ENCODE measurements at places on chromosomes 2 and 18. TPM values are rescaled to one million over a fixed set of nuclear protein-coding genes. Genes with fewer than 3 reads are reported as not detected.

GRCh38 chr2:38149531-38149930 is 73.6 kb upstream of the CYP1B1 start:
- no peak for DNase-seq

Gene DNER
- total RNA-seq, result 0.71 TPM

DNA sequence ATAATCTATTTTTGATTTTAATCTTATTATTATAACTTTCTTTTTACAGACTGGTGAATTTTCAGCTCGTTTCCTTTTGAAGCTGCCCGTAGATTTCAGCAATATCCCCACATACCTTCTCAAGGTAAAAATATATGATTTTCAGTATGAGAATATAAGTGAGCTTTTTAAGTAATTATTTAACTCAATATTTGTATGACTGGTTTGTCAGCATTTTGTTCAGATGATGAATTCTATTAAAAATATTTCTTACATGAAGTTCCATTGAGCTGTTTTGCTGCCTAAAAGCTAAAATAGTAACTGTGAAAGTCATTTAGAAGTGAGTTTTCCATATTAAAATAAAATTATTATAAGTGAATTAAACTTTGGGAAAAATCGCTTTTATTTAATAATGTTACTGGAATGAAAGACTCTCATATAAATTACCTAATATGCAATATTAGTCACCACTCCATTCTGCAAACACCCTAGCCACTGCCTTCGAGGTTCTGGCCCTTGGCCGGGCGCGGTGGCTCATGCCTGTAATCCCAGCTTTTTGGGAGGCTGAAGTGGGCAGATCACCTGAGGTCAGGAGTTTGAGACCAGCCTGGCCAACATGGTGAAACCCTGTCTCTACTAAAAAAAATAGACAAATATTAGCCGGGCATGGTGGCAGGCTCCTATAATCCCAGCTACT is 155.3 kb downstream of the BABAM2 start:
- DNase-seq, result no peak

Gene CCDC178
- 4.6 TPM for total RNA-seq

Gene POTEC
- not detected for total RNA-seq

DNA sequence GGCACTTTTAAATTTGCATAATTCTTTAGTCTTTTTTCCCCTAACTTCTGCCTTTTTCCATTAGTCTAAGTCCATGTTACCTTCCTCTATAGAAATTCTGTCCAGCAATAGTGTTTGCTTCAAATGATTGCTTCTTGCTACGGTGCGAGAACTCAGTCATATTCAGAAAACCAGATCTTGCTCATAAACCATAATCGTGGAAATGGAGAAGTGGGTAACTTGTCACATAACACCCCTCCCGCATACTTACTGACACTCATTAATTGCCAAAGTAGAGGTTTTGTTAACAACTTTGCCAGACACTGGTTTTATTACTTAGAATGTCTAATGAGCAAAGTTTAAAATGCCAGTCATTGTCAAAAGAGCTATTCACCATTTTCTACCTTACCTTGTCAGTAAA is 94.3 kb upstream of the TWSG1 start:
- no peak for DNase-seq

DNA sequence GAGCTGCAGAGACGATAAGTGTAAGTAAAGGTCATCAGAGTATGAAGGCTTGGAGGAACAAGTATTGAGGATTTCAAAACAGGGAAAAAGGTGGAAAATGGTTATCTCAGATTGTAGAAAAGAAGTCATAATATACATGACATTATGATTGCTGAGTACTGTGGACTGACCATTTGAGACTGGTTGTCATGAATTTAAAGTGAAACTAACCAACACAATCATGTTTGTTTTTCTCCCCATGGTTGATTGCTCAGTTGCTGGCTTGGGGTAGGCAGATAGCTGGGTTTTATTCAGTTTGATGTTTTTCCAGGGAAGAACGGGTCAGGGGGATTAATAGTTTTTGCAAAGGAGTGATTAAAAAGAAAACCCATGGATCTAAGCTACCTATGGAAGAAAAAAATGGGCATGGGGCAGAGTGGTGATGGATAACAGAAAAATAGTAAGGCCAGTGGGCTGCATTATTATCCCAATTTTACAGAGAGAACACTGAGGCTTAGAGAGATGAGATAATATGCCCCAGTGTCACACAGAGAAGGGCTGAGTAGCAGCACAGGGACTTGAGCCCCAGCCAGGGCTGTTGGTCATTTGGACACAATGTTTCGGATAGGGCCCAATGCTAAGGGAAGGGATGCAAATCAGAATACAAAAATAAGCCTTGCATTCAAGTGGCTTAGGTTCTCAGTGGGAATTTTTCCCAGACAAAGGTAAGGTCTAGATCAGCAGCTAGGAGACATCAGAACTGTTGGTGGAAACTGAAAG is 885.7 kb downstream of the DCC start:
- no peak for DNase-seq

DNA sequence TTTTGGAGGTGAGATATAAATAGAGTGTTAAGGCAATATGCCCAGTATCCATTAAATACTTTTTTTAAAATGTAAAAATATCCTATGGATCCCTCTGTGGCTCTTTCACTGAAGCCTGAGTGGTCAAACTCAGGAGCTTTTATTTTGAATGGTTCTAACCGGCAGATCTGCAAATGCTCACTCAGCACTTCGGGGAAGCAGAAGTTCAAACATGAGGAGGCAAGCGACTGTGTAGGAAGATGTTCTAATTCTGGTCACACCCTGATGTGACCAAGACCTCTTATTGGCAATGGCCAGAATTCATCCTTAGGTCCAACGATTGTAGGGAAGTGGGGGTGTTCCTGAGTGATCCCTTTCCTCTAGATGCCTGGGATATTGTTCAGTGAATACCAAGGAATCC is 168.8 kb downstream of the CDCA7 start:
- DNase-seq, result no peak

Gene FBLN7
- 2.3 TPM for total RNA-seq

Gene AP1S3
- 5.8 TPM for total RNA-seq

Gene CYP26B1
- 12.7 TPM for total RNA-seq

Gene KIF1A
- 123 TPM for total RNA-seq

DNA sequence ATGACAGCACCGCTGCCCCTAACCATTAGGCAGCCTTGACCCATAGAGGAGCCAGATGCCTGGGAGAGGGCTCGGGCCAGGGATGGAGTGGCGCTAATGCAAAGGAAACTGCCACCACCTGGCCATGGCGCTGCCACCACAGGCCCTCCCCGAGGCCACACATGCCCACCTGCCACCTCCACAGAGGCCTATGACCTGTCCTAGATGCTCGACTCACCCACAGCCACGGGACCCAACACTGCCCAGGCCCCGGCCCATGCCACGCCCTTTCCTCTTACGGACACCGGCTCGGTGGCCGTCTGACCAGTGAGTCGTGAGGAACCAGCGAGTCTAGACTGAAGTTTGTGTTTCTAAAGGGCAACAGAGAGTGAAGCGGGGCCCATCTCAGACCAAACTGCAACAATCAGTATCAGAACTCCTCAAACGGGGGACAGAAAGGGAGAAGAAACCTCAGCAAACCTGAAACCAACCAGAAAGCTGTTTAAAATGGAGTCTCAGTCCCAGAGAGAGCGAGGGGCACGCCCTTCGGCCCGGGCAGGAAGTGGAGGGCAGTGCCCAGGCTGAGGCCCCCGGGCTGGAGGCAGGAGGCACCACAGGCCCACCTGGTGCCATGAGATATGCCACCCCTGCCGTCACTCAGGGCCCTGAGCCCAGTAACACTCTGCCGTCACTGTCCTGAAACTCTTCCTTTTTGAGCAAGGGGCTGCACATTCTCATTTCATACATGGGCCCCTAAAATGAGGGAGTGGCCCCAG is 711 bp downstream of the GPR17 start:
- no peak for DNase-seq

- no peak for DNase-seq
Measured at GRCh38 chr2:223725986-223726970, 111.1 kb downstream of the AP1S3 start.

GRCh38 chr2:231388725-231389346 is 6.7 kb upstream of the B3GNT7 start:
- no peak for DNase-seq

GRCh38 chr2:112630268-112630667 is 15.5 kb upstream of the SLC20A1 start:
- DNase-seq, result no peak

GRCh38 chr2:33521791-33522281 is 45.4 kb downstream of the RASGRP3 start:
- DNase-seq, result peak; percentile 60

GRCh38 chr18:5318061-5318700 is 22.7 kb upstream of the ZBTB14 start:
- no peak for DNase-seq

GRCh38 chr2:140975237-140975636 is 1155.6 kb downstream of the LRP1B start:
- DNase-seq, result no peak

Gene OSR1
- total RNA-seq, result 11.6 TPM

DNA sequence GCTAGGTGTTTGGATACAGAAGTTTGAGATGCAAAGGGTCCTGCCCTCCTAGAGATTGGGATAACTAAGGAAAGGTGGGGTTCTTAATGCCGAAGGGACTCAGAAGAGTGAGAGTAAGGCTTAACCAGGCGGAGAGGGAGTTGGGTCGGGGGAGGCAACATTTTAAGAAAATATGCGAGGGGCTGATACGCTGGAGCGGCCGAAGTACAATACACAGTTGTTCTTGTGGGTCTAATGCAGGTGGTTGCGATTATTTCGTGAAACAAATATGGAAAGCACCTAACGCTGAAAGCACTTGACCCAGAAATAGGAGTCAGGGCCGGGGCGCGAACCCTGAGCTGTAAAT is 344 bp upstream of the MRPL33 start:
- DNase-seq, result no peak

- no peak for DNase-seq
Measured at GRCh38 chr18:72601944-72602343, 57.8 kb upstream of the CBLN2 start.

Gene AFF3
- 14.2 TPM for total RNA-seq

Gene LAMA1
- total RNA-seq, result 2.0 TPM

GRCh38 chr2:17271416-17271815 is 246.8 kb downstream of the RAD51AP2 start:
- no peak for DNase-seq

- no peak for DNase-seq
Measured at GRCh38 chr18:45458033-45458432, 157.2 kb upstream of the SLC14A2 start.

Gene AQP12B
- not detected for total RNA-seq

GRCh38 chr2:177295484-177295883 is 31.0 kb upstream of the NFE2L2 start:
- DNase-seq, result no peak

Gene CD8B
- total RNA-seq, result 1.1 TPM

Gene DRC1
- total RNA-seq, result 3.7 TPM

Gene NEU2
- total RNA-seq, result not detected

DNA sequence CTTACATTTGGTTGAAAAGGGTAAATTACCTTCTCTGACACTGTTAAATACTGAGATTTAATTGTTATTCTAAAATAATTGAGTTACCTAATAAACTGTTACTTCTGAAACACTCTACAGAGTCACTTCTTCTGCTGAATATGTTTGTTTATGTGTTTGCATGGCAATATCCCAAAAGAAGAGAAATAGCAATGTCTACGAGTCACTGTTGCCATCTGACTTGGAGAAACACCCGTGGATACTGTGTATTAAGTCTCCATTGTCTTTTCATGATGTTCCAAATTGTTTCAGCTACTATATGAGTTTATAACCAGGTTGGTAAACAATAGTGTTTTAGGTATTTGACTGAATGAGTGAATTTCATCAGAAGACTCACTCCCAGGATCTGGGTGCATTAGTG is 754.2 kb upstream of the ID2 start:
- no peak for DNase-seq

- DNase-seq, result peak; percentile 44
Measured at GRCh38 chr2:3628241-3628679, 29.7 kb upstream of the ALLC start.

Gene PJVK
- total RNA-seq, result 7.2 TPM

- DNase-seq, result no peak
Measured at GRCh38 chr18:25786758-25787157, 303.7 kb downstream of the SS18 start.

Gene SLC19A3
- 7.1 TPM for total RNA-seq

DNA sequence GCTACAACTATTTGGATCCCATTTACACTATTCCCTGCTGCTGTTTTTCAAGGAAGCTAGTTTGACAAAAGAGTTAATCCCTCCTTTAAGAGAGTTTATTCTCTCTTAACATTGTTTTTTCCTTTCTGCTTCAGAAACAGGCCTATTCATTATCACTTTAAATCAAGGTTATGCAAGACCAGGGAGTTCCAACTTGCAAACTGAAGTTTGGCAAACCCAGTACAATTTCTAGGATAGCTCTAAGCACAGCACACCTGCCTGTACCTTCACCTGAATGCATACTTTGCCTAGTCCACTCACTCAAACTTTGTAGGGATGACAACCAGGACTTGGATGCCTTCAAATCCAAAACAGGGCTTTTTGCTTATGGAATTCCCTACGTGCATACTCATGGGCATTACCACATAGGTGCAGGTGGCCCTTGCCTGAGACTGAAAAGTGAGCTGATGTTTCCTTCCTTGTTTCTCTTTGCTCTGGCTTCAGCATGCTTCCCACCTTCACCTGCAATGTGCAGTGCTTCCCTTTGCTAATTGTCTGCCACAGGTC is 193.8 kb upstream of the MMADHC start:
- no peak for DNase-seq

Gene RIT2
- total RNA-seq, result not detected

Gene PAIP2B
- 25.6 TPM for total RNA-seq

DNA sequence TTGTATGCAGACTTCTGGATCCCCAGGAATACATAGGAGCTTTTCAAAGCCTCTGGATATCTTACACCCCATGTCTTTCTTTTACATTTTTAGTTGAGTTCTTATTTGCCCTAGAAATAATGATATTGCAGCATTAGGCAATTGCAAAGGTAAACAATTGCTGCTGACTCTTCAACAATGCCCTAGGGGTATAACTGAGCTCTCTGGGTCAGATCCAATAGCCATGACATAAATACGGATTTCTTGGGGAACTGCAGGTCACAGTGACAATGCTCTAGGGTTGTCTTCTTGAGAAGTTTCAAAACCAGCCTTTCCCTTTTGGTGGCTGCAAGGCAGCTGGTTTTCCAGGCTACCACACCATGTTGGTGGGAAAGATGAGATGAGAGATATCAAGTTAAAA is 16.5 kb upstream of the OR6B3 start:
- DNase-seq, result no peak

DNA sequence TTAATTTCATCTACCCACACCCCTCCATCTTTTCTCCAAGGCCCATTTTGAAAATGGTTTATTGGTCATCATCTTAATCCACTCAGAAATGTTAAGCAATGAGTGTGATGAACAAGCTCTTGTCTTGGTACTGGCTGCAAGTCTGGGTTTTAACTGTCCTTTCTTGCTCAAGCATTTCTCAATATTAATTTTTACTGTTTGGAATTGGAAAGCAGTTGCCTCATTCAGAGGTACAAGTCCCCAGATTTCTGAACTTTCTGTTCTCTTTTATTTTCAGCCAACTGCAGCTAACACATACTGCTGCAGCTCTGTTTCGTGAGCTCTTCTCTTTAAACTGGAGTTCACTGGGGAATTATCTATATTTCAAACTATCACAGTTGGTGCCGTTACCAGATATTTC is 99.4 kb upstream of the TEX51 start:
- DNase-seq, result no peak

GRCh38 chr2:135299658-135300244 is 231.3 kb downstream of the ZRANB3 start:
- DNase-seq, result no peak
